ENCODE measurements at places on chromosomes 4 and X.

GRCh38 chr4:128560754-128561495 is 248.6 kb upstream of the JADE1 start:
- DNase-seq: no peak

GRCh38 chrX:39950018-39950688 is 147.6 kb downstream of the BCOR start:
- DNase-seq: no peak

DNA sequence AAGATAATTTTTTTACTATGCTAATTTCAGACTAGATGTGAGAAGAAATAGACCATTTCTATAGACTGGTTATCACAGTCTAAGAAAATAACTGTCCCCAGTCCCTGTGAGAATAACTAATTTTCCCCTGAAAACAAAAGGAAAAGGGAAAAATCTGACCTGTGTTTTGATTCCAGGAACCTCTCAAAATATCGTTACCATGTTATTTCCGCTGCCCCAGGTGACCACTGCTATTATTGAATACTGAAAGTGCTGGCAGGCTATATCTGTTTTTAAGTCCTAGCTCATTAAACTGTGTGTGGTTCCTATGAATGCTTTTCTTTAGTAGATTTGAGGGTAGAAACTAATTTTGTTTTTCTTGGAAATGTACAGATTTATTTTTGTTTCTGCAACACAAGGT is 83.6 kb downstream of the GAB1 start:
- DNase-seq: no peak

- no peak for DNase-seq
Observed at GRCh38 chr4:86184901-86185285, 175.0 kb downstream of the MAPK10 start.

- DNase-seq: no peak
Observed at GRCh38 chrX:42748067-42748850, 29.7 kb downstream of the PPP1R2C start.

DNA sequence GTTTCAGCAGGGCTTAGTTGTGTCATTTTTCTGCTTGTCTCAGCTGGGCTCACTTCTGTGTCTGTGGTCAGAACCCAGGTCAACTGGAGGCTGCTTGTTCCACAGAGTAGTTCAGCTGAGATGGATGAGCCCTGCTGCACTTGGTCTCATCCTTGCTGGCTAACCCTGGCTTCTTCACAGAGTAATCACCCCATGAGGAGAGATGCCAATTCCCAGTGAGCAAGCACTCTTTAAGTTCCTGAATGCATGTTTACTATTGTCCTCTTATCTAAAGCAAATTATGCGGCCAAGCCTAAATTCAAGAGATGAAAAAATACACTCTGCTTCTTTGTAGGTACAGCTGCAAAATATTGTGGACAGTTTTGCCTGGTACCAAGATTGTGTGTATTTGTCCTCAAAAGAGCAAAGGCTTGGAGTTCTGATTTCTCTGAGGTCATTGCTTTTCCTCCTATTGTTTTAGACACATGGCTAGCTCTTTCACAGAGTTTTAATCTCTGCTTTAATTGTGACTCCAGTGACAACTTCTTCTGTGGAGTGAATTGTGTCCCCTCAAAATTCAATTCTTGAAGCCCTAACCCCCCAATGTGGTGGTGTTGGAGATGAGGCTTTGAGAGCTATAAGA is 236.6 kb upstream of the ANKRD50 start:
- DNase-seq: no peak

DNA sequence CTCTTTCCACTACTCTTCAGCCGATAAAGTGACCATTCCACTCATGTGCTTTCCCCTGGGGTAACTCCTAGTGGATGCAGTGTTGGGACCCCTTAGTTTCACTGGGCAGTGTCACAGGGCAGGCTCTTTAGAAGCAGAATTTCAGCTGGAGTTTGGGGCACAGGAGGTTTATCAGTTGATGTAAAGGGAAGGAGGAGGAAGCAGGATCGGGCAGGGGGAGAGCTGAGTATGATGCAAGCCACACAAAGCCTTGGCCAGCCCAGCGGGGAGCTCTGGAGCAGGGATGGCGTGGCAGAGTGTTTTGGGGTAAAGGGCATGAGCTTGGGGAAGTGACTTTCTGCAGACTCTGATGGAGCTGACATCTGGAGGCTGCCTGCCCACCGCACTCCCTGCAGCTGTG is 19.3 kb downstream of the WDR13 start:
- DNase-seq: no peak

- no peak for DNase-seq
Observed at GRCh38 chrX:134803060-134803459, 144.8 kb upstream of the PLAC1 start.

DNA sequence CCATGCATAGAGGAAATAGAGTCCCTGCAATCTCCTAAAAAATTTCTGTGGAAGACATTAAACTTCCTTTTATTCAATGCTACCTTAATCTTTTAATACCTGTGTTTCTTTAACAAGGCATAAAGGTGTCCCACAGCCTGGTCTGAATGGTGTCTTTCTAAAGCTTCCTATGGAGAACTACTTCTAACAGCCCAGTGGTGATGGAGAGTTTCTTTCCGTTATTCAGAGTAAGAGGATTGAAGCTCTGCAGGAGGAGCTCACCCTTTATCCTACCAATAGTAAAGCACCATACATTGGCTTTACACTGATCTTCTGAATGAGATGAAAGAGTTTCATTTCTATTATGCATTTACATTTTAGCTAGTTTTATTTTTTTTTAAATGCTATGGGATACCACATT is 1362.4 kb upstream of the ADGRL3 start:
- DNase-seq: no peak

- DNase-seq: no peak
Observed at GRCh38 chrX:120459309-120459708, 9.8 kb downstream of the LAMP2 start.

DNA sequence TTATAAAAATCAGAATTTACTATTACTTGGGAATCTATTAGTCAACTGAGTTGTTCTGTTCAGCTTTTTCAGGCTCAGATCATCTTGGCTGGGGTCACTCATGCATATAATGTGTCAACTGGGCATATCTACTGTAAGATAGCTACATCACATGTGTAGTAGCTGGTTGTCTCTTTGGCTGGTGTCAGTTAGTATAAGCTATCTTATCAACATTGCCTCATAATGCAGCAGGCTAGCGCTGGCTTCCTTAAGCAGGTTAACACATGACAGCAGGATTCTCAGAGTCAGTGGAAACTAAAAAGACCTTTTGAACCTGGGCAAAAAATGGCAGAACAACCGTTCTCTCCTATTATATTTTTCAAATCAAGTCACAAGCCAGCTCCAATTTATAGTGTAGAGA is 378.3 kb upstream of the PCDH10 start:
- no peak for DNase-seq

GRCh38 chr4:109798866-109799265 is 2.9 kb downstream of the CFI start:
- DNase-seq: no peak

GRCh38 chr4:175946472-175947116 is 119.0 kb upstream of the WDR17 start:
- DNase-seq: no peak
